Muscle of leg (tissue), 16 donors: ENCODE measurements at places on chromosomes 13 and 19. TPM values are rescaled to one million over a fixed set of nuclear protein-coding genes. Genes with fewer than 3 reads are reported as not detected.

MBD3L2 gene
- total RNA-seq = not detected

- H3K27ac ChIP-seq = no peak overlapping the region
- H3K4me1 ChIP-seq = peaks cover 2% of the 10 kb centered on the region
- H3K27me3 ChIP-seq = no peaks in the 10 kb centered on the region
- no peaks in the 10 kb centered on the region for H3K36me3 ChIP-seq
Measured at GRCh38 chr13:35917942-35918645, 213.1 kb downstream of the DCLK1 start.

DNA sequence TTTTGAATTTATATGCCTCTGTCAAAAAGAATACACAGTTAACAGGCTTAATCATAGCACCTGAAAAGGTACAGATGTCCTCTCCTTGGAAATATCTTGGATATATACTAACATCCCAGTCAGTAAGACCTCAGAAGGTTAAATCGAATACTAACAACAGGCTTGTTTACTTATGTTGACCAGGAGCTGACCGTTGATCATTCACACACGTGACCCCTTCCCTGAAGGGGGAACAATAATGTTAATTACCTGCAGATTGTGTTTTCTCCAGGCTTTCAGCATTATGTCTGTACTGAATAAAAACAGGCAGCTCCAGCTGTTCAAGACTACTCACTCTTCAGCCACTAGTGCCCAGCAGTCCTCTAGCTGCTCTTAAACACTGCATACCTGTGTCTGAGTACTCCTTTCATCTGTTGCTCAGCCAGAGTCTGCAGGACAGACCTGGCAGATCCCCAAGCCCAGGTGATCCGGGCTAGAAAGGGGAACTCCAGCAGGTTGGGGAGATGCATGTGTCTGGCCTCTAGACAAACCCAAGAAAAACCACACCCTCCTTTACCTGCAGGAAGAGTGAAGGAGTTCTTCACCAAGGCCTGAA lies 163.9 kb downstream of the RNF17 start:
- DNase-seq = no peak
- H3K4me1 ChIP-seq = no peaks in the 10 kb centered on the region
- H3K4me3 ChIP-seq = no peak overlapping the region
- H3K27me3 ChIP-seq = peaks cover 17% of the 10 kb centered on the region

DNA sequence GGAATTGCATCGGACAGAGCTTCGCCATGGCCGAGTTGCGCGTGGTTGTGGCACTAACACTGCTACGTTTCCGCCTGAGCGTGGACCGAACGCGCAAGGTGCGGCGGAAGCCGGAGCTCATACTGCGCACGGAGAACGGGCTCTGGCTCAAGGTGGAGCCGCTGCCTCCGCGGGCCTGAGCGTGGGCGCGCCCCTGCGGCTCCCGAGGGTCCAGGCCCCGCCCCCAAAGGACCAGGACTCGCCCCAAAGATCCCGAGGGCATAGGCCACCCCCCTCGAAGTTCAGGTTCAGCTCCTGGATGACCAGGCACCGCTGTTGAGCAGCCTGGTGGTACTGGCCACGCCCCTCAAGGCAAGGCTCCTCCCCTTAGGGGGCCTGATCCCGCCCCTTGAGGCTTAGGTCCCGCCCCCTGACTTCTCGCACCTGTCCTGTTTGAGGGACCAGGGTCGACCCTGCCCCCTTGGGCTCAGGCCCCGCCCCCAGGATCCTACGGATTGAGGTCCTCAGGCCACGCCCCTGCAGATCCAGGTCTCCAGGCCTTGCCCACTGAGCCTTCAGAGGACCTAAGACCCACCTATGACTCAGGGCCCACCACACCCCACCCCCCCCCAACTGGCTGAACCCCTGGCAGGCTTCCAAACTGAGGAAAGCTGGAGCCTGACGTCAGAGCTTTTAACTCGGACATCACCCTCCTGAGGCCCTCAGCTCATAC lies 43.1 kb downstream of the CYP4F22 start:
- peaks cover 17% of the 10 kb centered on the region for H3K4me1 ChIP-seq
- peaks cover 47% of the 10 kb centered on the region for H3K27me3 ChIP-seq
- DNase-seq = peak; percentile 4
- H3K27ac ChIP-seq = no peak overlapping the region
- H3K36me3 ChIP-seq = no peaks in the 10 kb centered on the region
- no peak overlapping the region for H3K4me3 ChIP-seq

- no peaks in the 10 kb centered on the region for H3K4me1 ChIP-seq
- no peak overlapping the region for H3K27ac ChIP-seq
- no peak for DNase-seq
- H3K36me3 ChIP-seq = no peaks in the 10 kb centered on the region
Measured at GRCh38 chr13:111328574-111329410, 8.3 kb downstream of the TEX29 start.

- no peak overlapping the region for H3K27ac ChIP-seq
- no peak for DNase-seq
- no peaks in the 10 kb centered on the region for H3K36me3 ChIP-seq
- peaks cover 5% of the 10 kb centered on the region for H3K27me3 ChIP-seq
Measured at GRCh38 chr13:31352467-31352866, 152.7 kb downstream of the B3GLCT start.

C13orf42 gene
- 0.09 TPM for total RNA-seq

- H3K4me1 ChIP-seq = no peaks in the 10 kb centered on the region
- no peak overlapping the region for H3K4me3 ChIP-seq
- H3K36me3 ChIP-seq = no peaks in the 10 kb centered on the region
- no peaks in the 10 kb centered on the region for H3K27me3 ChIP-seq
- DNase-seq = no peak
- no peak overlapping the region for H3K27ac ChIP-seq
Measured at GRCh38 chr13:108115738-108116137, 99.6 kb downstream of the LIG4 start.

GRCh38 chr19:35789978-35790944 lies 14.9 kb downstream of the ARHGAP33 start:
- H3K4me1 ChIP-seq = no peaks in the 10 kb centered on the region
- DNase-seq = no peak
- peaks cover 4% of the 10 kb centered on the region for H3K36me3 ChIP-seq
- H3K27ac ChIP-seq = no peak overlapping the region
- no peak overlapping the region for H3K4me3 ChIP-seq

PCDH20 gene
- 2.8 TPM for total RNA-seq

- no peak overlapping the region for H3K27ac ChIP-seq
- H3K4me1 ChIP-seq = no peaks in the 10 kb centered on the region
- DNase-seq = no peak
Measured at GRCh38 chr13:64327505-64328194, 2902.5 kb downstream of the PCDH9 start.

DNA sequence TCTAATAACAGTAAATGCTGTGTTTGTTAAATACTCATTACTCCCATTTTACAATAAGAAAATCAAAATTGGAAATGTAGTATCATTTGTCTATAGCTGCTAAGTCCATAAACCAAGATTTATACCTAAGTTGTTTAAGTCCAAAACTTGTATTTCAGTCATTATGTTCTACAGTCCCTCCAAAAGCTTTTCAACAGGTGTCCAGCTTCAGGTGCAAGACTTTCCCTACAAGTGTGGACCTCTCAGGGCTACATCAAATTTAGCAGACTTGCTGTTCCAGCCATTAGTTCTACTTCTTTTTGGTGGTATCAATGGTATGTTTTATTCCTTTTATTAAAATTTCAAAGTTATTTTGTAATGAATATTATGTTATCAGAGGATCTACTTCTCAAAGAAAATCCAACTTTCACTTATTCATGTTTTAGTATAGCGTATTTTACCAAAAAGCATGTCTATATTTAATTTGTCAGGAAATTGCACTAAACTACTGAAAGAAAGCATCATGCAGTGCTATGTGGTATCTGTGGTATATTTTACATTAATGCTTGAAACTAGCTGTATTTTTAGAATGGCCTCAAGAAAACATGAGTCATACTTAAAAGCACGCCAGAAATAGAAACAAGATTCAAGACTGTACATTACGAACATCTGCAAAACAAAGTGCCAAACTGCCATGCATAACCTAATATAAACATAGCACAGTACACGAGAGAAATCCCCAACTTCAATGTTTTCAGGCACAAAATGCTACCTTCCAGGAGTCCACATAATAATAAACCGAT lies 44.5 kb downstream of the VWA8 start:
- H3K27ac ChIP-seq = peak overlapping the region; percentile 56
- peak; percentile 92 for DNase-seq
- no peaks in the 10 kb centered on the region for H3K36me3 ChIP-seq

RFPL4A gene
- 0.62 TPM for total RNA-seq

DNA sequence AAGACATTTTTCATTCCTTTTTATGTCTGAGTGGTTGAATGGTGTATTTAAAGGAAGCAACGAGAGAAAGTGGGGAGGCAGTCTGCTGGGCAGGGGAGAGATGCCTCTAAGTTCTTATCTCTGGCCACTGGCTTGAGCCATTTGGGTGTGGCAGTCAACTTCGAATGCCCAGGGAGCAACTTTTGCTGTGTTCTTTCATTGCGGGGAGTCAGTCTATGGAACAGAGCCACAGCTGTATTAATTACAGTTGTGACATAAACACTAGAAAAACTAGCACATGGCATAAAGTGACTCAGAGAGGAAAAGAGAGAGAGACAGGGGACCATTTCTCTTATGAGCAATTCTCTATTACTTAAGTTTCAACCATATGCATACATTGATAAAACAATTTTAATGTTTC lies 40.4 kb upstream of the PDCD5 start:
- DNase-seq = no peak
- no peaks in the 10 kb centered on the region for H3K36me3 ChIP-seq
- no peaks in the 10 kb centered on the region for H3K4me1 ChIP-seq
- no peaks in the 10 kb centered on the region for H3K27me3 ChIP-seq
- H3K27ac ChIP-seq = no peak overlapping the region
- H3K4me3 ChIP-seq = no peak overlapping the region

DNA sequence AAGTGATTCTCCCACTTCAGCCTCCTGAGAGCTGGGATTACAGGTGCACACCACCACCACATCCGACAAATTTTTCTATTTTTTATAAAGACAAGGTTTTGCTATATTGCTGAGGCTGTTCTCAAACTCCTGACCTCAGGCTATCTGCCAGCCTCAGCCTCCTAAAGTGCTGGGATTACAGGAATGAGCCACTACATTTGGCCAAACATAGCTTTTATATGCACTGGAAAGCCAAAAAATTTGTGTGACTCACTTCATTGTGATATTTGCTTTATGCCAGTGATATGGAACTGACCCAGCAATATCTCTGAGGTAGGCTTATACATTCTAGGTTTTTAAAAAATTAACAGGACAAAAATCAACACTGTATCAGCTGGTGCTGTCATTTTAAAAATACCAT lies 26.8 kb upstream of the ACOD1 start:
- DNase-seq = no peak
- peaks cover 5% of the 10 kb centered on the region for H3K4me1 ChIP-seq
- no peaks in the 10 kb centered on the region for H3K27me3 ChIP-seq
- H3K4me3 ChIP-seq = no peak overlapping the region
- no peaks in the 10 kb centered on the region for H3K36me3 ChIP-seq
- no peak overlapping the region for H3K27ac ChIP-seq

GRCh38 chr19:41801792-41802211 lies 5.4 kb downstream of the CEACAM3 start:
- H3K36me3 ChIP-seq = no peaks in the 10 kb centered on the region
- no peak overlapping the region for H3K27ac ChIP-seq
- H3K27me3 ChIP-seq = no peaks in the 10 kb centered on the region
- H3K4me1 ChIP-seq = no peaks in the 10 kb centered on the region
- no peak overlapping the region for H3K4me3 ChIP-seq
- DNase-seq = peak; percentile 46

GRCh38 chr13:68439817-68440216 lies 1209.7 kb upstream of the PCDH9 start:
- no peak overlapping the region for H3K27ac ChIP-seq
- H3K4me1 ChIP-seq = no peaks in the 10 kb centered on the region
- H3K4me3 ChIP-seq = no peak overlapping the region
- no peaks in the 10 kb centered on the region for H3K27me3 ChIP-seq
- no peaks in the 10 kb centered on the region for H3K36me3 ChIP-seq

DNA sequence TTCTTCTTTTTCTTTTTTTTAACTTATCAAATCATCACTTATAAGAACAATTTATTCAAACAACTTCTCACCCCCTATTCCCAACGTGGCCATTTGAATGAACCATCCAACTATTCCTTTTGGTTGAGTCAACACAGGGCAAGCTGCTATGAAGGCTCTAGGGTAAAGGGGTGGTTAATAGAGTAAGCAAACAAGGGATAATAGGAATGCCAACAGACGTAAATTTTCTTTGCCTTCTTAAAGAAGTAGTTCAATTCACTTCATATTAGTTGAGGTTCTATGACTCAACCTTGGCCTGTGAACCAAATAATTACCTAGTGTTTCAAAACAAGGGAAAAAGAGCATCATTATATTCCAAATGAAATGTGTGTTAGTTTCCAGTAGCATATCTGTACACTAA lies 1383.8 kb upstream of the SLC10A2 start:
- no peaks in the 10 kb centered on the region for H3K36me3 ChIP-seq
- H3K4me3 ChIP-seq = no peak overlapping the region
- no peak for DNase-seq
- no peaks in the 10 kb centered on the region for H3K27me3 ChIP-seq

DNA sequence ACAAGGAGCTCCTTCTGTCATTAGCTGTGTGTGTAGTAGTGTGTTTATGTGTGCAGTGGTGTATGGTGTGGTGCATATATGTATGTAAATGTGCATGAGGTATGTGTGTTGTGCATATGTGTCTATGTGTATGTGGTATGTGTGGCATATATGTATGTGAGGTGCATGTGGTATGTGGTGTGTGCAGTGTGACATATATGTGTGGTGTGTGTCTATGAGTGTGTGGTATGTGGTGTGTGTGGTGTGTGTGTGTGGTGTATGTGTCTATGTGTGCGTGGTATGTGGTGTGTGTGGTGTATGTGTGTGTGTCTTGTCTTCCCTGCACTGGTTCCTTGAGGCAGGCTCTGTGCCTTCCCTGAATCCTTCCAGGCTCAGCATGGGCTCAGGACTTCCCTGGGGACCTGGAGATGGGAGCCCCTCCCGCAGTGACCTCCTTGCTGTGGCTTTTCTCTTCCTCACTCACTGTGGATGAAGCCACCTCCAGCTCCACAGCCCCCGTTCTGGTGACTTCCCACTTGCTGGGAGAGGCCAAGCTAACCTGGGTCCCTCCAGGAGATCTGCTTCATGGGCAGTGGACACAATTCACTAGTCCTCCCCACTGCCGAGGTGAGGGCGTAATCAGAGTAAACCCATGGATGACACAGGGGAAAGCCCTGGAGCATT lies 64.2 kb downstream of the CCDC70 start:
- DNase-seq = no peak
- H3K4me3 ChIP-seq = no peak overlapping the region
- H3K27me3 ChIP-seq = no peaks in the 10 kb centered on the region
- H3K4me1 ChIP-seq = peaks cover 3% of the 10 kb centered on the region
- peaks cover 8% of the 10 kb centered on the region for H3K36me3 ChIP-seq
- no peak overlapping the region for H3K27ac ChIP-seq

GRCh38 chr13:72864142-72865011 lies 82.4 kb downstream of the PIBF1 start:
- H3K4me3 ChIP-seq = no peak overlapping the region
- H3K27ac ChIP-seq = peak overlapping the region; percentile 73
- no peaks in the 10 kb centered on the region for H3K27me3 ChIP-seq
- DNase-seq = peak; percentile 94

PSG2 gene
- 0.62 TPM for total RNA-seq

CTXN1 gene
- total RNA-seq = 0.58 TPM

HOOK2 gene
- 19.1 TPM for total RNA-seq
